ENCODE measurements at places on chromosomes 12 and 14.
A peak's percentile ranks its signal among the peaks of the same experiment; 100 is the strongest.

- DNase-seq = no peak
Observed at GRCh38 chr12:91361864-91362263, 179.2 kb upstream of the DCN start.

- no peak for DNase-seq
Observed at GRCh38 chr12:114397978-114398881, 7.7 kb downstream of the TBX5 start.

DNA sequence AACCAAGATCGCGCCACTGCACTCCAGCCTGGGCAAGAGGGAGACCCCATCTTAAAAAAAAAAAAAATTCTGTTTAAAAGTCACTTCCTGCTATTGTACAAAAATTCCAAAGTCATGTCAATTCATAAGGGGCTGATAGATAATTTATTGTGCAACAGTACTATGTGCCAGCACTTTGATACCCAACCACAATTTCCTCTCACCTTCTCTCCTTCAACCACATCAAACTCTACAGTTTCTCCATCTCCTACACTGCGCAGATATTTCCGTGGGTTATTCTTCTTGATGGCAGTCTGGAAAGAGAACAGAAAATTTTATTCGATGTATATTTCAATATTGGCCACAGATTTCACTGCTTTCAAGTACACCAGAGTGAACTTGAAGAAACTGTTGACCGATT lies 7.6 kb downstream of the YBX3 start:
- no peak for DNase-seq

- no peak for DNase-seq
Observed at GRCh38 chr12:108214486-108214885, 85.4 kb downstream of the WSCD2 start.

- no peak for DNase-seq
Observed at GRCh38 chr12:27915021-27915420, 57.5 kb downstream of the PTHLH start.

DNA sequence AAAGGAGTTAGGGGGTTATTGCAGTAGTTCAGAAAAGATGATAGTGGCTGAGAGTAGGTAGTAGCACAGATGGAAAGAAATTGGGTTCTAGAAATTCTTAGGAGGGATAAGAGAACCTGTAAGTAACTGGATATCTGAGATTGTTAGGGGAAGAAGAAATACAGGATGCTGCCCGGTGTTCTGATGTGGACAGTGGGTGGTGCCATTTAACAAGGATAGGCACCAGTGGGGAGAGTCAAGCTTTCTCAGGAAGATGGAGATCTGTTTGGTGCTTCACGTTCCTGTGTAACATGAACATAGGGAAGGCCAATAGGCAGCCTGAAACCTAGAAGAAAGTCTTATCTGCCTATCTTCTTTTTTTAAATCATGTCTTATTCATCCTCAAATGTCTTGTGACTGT lies 245.9 kb downstream of the NPAS3 start:
- peak; percentile 10 for DNase-seq

GRCh38 chr12:52692254-52692653 lies 11.1 kb downstream of the KRT77 start:
- no peak for DNase-seq

- no peak for DNase-seq
Observed at GRCh38 chr14:49679271-49679670, 8.7 kb downstream of the POLE2 start.

DNA sequence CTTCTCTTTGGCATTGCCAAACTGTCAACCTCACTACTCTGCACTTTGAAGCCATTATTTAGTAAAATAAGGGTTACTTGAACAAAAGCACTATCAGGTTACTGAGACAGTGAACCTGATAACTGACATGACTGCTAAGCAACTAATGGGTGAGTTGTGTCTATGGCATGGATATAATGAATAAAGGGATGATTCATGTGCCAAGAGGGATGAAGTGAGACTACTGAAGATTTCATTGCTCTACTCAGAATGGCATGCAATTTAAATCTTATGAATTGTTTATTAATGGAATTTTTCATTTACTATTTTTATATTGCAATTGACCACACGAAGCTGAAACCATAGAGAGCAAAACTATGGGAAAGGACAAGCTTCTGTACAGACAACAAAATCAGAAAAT lies 74.4 kb downstream of the CEP128 start:
- DNase-seq = no peak

DNA sequence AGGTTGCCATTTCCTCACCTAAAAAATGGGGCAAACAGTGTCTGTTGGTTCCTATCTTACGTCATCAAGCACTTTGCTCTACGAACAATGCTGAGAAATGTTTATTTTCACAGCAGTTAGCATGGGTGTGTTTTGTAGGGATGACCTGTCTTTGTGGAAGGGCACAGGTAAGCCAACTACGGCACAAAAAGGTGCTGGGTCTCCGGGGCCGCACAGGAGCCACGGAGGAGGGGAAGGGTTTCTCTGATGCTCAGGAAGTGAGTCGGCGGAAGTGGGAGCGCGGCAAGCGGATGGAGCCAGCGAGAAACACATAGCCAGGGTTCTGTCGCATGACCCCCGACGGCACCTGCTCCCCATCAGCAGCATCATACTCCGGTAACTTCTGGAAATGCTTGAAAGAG lies 65.6 kb upstream of the TCL1B start:
- no peak for DNase-seq

DNA sequence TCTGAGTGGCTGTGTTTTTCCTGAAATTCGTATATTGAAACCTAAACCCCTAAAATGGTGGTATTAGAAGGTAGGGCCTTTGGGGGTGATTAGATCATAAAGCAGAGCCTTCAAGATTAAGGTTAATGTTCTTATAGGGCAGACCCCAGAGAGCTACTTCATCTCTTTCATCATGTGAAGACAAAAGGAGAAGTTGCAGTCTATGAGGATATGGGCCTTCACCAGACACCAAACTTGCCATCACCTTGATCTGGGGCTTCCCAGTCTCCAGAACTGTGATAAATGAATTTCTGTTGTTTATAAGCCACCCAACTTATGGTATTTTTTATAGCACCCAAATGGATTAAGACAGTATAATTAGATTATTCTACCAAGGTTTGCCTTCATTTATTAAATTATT lies 275.0 kb upstream of the ATP2B1 start:
- DNase-seq = no peak

GRCh38 chr12:130636370-130636769 lies 79.7 kb downstream of the RIMBP2 start:
- no peak for DNase-seq

- no peak for DNase-seq
Observed at GRCh38 chr12:20350495-20350894, 17.8 kb upstream of the PDE3A start.

DNA sequence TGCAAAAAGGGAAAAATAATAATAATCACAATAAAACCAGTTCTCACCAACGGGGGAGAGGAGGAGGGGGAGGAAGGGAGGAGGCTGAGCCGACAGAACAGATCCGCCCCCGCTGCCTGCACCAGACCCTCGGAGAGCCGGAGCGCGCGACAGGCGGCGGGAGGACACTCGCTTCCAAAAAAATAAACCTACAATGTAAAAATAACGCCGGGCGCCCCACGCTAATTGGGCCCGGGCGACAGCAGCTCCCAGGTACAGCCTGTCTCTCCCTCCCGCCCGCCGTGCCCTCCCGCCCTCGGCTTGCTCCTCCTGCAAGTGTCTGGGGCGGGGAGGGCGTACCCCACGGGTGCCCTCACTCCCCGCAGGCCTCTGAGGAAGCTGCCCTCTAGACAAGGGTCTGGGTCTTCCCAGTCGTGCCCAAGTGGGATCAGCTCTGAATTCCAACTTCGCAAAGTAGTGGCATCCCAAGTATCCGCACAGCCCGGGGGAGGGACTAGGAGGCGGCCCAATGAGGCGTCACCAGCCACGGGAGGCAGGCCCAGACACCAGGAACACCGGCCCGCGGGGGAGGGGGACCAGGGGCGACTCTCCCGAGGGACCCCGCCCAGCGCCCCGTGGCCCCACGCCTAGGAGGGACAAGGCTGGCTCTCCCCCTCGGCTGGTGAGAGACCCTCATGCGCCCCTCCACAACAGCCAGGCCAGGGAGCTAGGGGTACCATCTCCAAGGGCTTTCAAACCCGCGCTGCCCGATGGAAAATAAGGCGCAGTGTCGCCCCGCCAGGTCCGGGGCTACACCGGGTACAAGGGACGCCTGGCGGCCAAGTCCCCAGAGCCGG lies 1.0 kb downstream of the NCOR2 start:
- no peak for DNase-seq

DNA sequence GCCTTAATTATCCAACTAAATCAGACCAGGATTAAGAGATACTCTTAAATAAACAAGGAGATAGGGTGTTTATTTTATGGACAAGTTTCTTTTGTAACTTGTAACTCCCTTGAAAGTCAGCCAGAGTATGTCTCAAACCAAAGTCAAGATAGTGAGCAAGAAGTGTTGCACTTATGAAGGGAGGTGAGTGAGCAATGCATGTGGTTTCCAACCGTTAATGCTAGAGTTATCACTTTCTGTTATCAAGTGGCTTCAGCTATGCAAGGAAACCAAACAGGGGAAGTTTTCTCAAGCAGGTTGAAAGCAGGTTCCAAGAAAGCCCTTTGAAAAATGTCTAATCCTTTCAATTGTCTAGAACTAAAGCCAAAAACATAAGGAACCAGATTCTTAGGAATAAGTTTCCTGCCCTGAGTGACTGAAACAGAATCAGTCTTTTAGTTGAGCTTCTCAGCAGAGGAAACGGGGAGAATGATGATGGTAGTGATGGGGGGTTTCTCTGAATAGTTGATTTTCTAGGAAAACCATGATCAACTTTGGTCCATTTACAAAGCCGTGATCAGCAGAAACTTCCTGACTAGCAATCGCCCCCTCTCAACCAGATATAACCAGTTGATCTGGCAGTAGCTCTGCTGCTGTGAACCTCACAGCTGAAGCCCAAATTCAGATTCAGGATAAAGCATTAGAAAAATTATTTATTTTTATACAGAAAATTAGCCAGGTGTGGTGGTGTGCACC lies 128.4 kb downstream of the DAD1 start:
- DNase-seq = no peak

GRCh38 chr12:64102339-64102738 lies 119.8 kb downstream of the KICS2 start:
- DNase-seq = no peak

GRCh38 chr12:68175557-68176061 lies 16.1 kb upstream of the IFNG start:
- DNase-seq = no peak

GRCh38 chr12:64824500-64825142 lies at the start of gene TBC1D30:
TBC1D30 (plus strand) TSS chr12:64824647; CDS start chr12:64824880, 233 bp downstream.
- no peak for DNase-seq

- no peak for DNase-seq
Observed at GRCh38 chr12:62744551-62744950, 190.4 kb downstream of the PPM1H start.

GRCh38 chr14:70448633-70449340 lies 3.2 kb upstream of the ADAM21 start:
- DNase-seq = peak; percentile 17

- no peak for DNase-seq
Observed at GRCh38 chr14:74258764-74259035, 19.5 kb downstream of the VSX2 start.

- no peak for DNase-seq
Observed at GRCh38 chr12:131835616-131836171, 7.5 kb downstream of the MMP17 start.

DNA sequence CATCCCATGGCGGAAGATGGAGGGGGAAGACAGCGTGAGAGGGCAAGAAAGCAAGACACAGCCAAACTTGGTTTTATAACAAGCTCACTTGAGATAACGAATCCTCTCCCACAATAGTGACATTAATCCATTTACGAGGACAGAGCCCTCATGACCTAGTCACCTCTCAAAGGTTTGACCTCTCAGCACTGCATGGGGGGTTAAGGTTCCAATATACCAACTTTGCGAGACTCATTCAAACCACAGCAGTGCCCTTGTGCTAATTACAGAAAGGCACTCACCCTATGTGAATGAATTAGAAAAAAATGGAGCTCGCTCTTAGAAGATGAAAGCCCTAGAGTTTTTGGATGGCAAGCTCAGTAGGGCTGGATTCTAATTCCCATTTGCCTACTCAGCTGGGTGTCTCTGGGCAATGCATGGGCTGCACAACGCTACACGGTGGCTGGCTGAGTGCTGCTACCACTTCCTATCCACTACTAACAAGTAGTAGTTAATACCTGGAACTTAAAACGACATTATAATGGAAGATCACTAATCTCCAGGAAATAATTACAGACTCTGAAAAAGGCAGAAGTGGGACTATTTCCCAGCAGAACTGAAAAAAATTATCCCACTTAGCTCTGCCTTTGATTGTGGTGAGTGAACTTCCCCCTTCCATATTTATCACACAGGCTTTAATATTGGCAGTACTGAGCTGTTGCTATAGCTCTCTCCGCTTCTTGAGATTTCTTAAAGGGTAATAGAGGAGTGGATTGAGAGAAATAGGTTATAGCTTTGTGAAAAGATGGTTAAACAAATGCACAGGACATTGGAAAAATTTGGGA lies 27.5 kb downstream of the TESPA1 start:
- DNase-seq = no peak

DNA sequence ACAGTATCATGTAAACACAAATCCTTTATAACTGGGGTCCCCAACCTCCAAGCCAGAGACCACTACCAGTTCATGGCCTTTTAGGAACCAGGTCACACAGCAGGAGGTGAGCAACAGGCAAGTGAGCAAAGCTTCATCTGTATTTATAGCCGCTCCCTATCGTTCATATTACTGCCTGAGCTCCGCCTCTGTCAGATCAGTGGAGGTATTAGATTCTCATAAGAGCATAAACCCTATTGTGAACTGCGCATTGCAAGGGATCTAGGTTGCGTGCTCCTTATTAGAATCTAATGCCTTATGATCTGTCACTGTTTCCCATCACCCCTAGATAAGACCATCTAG lies 49.9 kb downstream of the LRP6 start:
- no peak for DNase-seq

- DNase-seq = no peak
Observed at GRCh38 chr14:33556382-33557121, 394.3 kb downstream of the EGLN3 start.

- no peak for DNase-seq
Observed at GRCh38 chr12:6768990-6769389, 2.8 kb downstream of the PTMS start.

DNA sequence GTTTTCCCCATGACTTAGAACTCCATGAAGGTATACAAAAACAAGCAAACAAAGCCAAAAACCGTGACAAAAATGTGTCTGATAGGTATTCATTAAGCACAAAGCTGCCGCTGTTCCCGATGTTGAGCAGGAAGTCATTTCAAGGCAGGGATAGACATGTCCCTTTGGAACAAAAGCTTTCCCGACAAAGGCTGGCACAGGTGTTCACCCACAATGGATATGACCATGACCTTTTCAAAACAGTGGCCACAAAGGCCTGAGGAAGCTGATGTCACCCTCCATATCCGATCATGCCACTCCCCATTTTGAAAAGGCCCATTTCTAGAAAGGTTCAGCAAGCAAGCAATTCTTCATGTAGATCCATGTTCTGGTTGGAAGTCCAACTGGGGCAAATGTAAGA lies 279.1 kb downstream of the BTG1 start:
- no peak for DNase-seq

DNA sequence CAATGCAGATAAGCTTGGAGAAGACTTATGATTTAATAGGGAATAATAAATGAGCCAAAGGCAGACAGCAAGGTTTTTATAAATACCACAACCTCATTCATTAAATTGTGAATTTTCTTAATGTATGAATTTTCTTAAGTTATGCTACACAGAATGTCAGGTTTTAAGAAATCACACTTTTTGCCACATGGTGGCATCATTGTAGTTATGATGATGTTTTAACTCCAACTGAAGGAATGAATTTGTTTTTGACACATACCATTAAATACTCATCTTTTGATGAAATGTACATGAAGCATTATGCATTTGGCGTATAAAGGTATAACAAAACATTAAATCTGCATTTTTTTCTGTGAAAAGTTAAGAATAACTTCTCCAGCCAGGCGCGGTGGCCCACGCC lies 524.1 kb upstream of the FBXO33 start:
- no peak for DNase-seq

All from GM04504 (cell line).